ENCODE measurements at places on chromosomes 13 and 19. TPM values are rescaled to one million over a fixed set of nuclear protein-coding genes. Genes with fewer than 3 reads are reported as not detected.

The CCDC106 gene
- total RNA-seq, result 1.0 TPM

The C19orf81 gene
- 14.5 TPM for total RNA-seq

The PRODH2 gene
- total RNA-seq, result 0.44 TPM

The C19orf67 gene
- not detected for total RNA-seq

The SSC5D gene
- 1.5 TPM for total RNA-seq

The NTN5 gene
- total RNA-seq, result 3.1 TPM

The KCNC3 gene
- total RNA-seq, result 6.9 TPM

The HCST gene
- total RNA-seq, result 1.2 TPM

The HOOK2 gene
- total RNA-seq, result 96.3 TPM

The DAZAP1 gene
- total RNA-seq, result 191 TPM

The WDR88 gene
- not detected for total RNA-seq

The CYP4F11 gene
- total RNA-seq, result 17.9 TPM

The PGLYRP2 gene
- total RNA-seq, result not detected

The BCL3 gene
- total RNA-seq, result 37.9 TPM

The GPR12 gene
- total RNA-seq, result not detected

The CACNG7 gene
- total RNA-seq, result not detected

The NANOS3 gene
- not detected for total RNA-seq

The GNA15 gene
- total RNA-seq, result 1.5 TPM

The SLC5A5 gene
- 0.59 TPM for total RNA-seq

The KIR3DL1 gene
- not detected for total RNA-seq

The FSD1 gene
- total RNA-seq, result 20.1 TPM

The CALR3 gene
- not detected for total RNA-seq

The MBD3L3 gene
- not detected for total RNA-seq

The RYR1 gene
- total RNA-seq, result 4.1 TPM

The SMIM24 gene
- total RNA-seq, result not detected

The GRK1 gene
- total RNA-seq, result not detected

The OR10H1 gene
- 0.17 TPM for total RNA-seq

The LILRB2 gene
- not detected for total RNA-seq

The NRTN gene
- 11.5 TPM for total RNA-seq

The OVOL3 gene
- not detected for total RNA-seq

The DMKN gene
- total RNA-seq, result 246 TPM

The SPHK2 gene
- total RNA-seq, result 19.9 TPM

The ATP1A3 gene
- 34.7 TPM for total RNA-seq

The ZNF549 gene
- not detected for total RNA-seq

The LILRB3 gene
- 0.12 TPM for total RNA-seq

The SMARCA4 gene
- 116 TPM for total RNA-seq

The NDUFA13 gene
- 339 TPM for total RNA-seq

The MUC16 gene
- 0.12 TPM for total RNA-seq

The PODNL1 gene
- total RNA-seq, result 0.71 TPM

The NLRP7 gene
- not detected for total RNA-seq

The TSSK6 gene
- 4.1 TPM for total RNA-seq

The SRRM5 gene
- not detected for total RNA-seq

The ZNF530 gene
- 3.8 TPM for total RNA-seq

The APLP1 gene
- 41.2 TPM for total RNA-seq

The ATP4B gene
- not detected for total RNA-seq

The FLT1 gene
- 0.25 TPM for total RNA-seq

The RNF17 gene
- total RNA-seq, result not detected

The THSD1 gene
- total RNA-seq, result 0.76 TPM

The TNFSF9 gene
- total RNA-seq, result 25.1 TPM

The RASGRP4 gene
- total RNA-seq, result not detected

The MPHOSPH8 gene
- total RNA-seq, result 21.5 TPM

The ZNF667 gene
- total RNA-seq, result not detected

The KRTDAP gene
- 0.74 TPM for total RNA-seq

The EFNB2 gene
- total RNA-seq, result 30.9 TPM

The UBL3 gene
- total RNA-seq, result 10.7 TPM

The CEACAM3 gene
- total RNA-seq, result not detected

The NCR1 gene
- not detected for total RNA-seq

All from HCT116 (cell line).